ENCODE measurements at places on chromosomes 6 and 20. TPM values are rescaled to one million over a fixed set of nuclear protein-coding genes. Genes with fewer than 3 reads are reported as not detected.

GATA5 gene
- not detected for total RNA-seq

- DNase-seq = peak; percentile 66
Observed at GRCh38 chr6:126723541-126724170, 383.7 kb downstream of the CENPW start.

FAM229B gene
- total RNA-seq = 12.0 TPM

DNA sequence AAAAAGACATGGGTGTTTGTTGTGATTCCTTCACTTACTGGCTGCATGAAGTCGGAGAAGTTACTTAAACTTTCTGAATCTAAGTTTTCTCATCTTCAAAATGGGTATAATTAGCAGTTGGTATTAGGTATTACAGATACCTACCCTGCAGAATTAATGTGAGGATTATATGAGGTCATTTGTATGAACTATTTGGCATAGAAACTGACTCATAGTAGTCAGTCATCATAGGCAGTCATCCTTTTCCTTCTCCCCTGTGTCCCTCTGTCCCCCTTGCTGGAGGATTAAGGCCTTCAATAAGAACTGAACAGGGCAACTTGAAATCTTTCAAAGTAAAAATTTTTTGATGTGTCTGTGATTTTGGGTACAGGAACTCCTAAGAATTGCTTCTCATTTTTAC, 26.3 kb downstream of the RALGAPB start:
- DNase-seq = peak; percentile 25

SLC26A8 gene
- total RNA-seq = not detected

DNA sequence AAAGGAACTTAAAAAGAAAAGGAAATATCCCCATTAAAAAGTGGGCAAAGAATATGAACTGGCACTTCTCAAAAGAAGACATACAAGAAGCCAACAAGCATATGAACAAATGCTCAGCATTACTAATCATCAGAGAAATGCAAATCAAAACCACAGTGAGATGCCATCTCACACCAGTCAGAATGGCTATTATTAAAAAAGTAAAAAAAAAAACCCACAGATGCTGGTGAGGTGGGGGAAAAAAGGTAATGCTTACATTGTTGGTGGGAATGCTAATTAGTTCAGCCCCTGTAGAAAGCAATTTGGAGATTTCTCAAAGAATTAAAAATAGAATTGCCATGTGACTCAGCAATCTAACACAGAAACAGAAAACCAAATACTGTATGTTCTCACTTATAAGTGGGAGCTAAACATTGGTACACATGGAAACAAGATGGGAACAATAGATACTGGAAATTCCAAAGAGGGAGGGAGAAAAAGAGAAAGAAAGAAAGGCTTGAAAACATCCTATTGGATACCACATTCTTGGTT, 437.1 kb downstream of the GRIK2 start:
- peak; percentile 40 for DNase-seq

CENPW gene
- total RNA-seq = 7.3 TPM

DNA sequence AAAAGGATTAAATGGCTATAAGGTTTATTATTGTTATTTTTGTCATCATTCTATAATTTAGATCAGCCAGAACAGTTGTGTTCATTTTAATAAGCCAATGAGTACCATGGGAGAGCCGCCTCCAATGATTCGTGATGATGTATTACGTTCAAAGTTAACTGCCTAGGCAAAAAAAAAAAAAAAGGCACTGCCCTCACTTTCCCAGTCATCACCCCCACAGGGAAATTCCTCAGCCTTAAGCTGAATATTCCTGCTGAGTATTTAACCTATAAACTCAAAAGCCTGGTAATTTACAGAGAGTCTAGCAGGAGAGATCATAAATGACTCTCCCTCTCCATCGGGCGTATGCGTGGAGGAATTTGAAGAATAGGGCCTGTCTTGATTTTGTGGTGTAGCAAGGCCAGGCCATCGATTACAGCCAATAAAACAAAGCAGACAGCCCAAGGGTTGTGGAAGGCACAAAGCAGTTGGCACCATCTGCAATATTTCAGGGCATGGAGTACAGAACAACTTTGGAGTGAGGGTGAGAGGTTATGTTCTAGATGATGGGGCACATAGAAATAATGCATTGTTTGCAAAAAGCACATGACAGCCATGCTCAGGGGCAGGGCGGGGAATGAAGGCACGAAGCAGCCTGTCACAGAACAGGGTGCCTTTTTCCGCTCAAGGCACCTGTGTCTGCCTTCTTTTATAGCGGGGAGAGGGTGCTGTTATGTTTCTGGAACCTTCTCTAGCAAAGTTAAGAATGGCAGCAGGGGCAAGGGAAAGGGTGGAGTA, 138.2 kb upstream of the DTNBP1 start:
- DNase-seq = peak; percentile 59

GRCh38 chr6:136809091-136809860, 13.1 kb upstream of the PEX7 start:
- no peak for DNase-seq

DNA sequence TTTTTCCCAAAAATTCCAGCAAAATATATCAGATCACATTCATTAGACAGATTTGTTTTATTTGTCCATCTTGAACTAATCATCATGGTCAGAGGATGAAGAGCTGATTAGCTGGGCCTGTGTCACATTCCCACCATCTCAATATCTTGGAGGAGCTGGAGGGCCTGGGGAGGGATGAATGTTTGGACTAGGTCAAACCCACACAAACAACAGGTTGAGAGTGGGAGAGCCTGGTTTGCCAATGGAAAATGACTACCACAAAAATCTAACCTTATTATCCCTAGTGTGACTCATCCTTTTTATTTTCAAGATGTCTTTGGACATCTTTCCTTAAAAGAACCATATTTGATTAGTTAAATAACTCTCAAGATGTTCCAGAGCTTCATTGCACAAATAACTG, 242.4 kb downstream of the OGFRL1 start:
- DNase-seq = peak; percentile 42

GRCh38 chr20:48051794-48052474, 266.7 kb upstream of the SULF2 start:
- peak; percentile 67 for DNase-seq

GRCh38 chr6:35562060-35562459, 49.4 kb upstream of the TULP1 start:
- no peak for DNase-seq

TRIM31 gene
- total RNA-seq = not detected

GRCh38 chr6:77341058-77341986, 122.0 kb downstream of the HTR1B start:
- DNase-seq = no peak

GRCh38 chr6:118864341-118865099, 29.4 kb upstream of the ASF1A start:
- no peak for DNase-seq

GRCh38 chr20:17518339-17519052, 12.7 kb downstream of the BFSP1 start:
- DNase-seq = peak; percentile 12

- DNase-seq = peak; percentile 23
Observed at GRCh38 chr20:33811776-33812151, 616 bp downstream of the CHMP4B start.

DNA sequence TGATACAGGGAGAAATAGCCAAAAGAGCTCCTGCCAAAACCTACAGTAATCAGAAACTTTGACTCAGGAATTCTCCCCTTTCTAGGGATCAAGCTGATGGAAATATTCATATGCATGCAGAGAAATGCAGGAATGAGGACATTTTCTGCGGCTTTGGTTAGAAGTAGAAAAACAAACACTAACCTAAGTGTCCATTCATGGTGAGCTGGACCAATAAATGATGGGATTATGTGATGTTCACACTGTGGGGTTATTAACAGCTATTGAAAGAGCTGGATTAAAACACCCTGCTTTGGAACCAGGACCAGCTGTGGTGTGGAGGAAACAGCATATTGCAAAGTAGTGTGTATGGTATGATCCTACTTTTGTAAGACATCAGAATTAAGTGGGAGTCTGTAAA, 143.1 kb downstream of the SYCP2 start:
- no peak for DNase-seq

SLA2 gene
- total RNA-seq = not detected

SYS1 gene
- total RNA-seq = 38.7 TPM
